ENCODE measurements at places on chromosomes 4 and X.

DNA sequence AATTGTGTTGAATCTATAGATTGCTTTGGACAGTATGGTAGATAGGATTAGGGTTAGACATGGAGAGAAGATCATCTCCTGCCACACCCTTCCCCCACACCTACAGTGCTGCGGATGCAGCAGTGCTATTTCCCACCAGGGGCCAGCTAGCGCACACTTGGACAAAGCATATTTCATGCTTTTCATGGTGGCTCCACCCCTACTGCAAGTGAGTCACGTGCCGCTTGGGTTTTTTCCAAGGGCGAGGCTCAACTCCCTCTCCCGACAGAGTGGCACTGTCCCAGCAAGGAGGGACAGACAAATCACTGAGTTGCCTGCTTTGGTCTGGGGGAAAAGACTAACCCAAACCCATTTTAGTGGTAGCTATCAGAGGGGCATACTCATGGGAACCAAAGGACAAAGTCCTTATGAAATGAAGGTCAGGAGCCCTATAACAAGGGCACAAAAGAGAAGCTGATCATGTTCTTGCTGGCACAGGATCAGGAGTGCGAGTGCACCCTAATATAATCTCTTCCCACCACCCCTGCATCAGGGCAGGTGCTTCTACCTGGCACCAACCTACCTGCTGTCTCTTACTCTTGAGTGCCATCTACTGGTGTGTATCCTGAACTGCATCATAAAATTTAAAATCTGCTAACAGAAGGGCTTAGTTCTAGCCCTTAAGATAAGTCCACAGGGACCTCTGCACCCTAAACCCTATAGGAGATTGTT, 55.1 kb upstream of the PGAM4 start:
- DNase-seq, result no peak

DNA sequence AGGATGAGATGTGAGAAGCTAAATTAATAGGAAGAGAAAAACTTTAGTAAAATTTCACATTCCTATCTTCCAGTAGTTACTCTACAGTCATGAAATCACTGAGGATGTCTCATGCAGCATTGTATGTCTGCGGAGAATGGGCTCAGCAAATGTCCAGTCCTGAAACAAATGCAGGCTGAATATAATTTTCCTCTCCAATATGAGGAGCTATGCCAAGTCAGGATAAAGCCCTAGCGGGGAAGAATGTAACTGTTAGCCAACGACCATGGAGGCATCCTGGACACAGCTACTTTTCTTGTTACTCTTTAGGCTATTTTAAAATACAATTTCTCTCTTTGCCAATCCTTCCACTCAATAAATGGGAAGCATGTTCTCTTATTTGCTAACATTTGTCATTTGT, 127.7 kb downstream of the PRKX start:
- DNase-seq, result no peak

DNA sequence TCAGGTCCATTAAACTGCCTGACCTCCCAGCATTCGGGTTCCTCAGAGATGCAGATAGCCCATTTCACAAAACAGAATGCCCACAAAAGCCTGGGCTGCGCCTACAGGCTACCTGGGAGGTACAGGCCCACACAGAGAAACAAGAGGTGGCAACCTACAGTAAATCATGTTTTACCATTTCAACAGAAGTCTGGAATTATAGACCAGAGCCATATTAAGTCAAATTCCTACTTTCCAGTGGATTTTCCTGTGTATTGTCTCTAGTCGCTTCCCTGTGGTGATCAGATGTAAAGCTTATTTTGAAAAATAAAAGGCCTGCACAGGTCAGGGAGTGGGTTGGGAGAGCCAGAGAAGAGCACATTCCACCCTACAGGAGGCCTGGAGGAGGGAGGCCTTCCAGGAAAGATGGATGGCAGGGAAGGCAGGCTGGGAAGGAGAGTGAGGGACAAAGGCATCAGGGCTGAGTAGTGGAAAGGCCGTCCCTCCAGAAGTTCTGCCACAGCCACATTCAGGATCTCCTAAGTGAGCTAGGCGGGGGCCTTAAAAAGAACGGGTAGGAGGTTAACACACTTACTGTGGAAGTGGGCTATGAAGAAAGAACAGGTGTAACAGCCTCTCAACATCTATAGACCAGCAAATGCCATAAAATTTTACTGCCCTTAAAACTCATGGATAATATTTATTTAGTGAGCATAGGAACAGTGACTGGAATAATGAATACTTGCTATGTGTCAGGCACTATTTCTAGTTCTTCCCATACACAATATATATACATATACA, 19.0 kb upstream of the USO1 start:
- no peak for DNase-seq

GRCh38 chr4:87985097-87985886, 9.8 kb downstream of the SPP1 start:
- peak; percentile 21 for DNase-seq

- no peak for DNase-seq
Measured at GRCh38 chr4:7384929-7385890, 49.5 kb downstream of the PSAPL1 start.

- no peak for DNase-seq
Measured at GRCh38 chr4:87838890-87839591, 6.3 kb downstream of the MEPE start.

GRCh38 chrX:151722241-151722846, 6.5 kb downstream of the FATE1 start:
- DNase-seq, result no peak

- DNase-seq, result no peak
Measured at GRCh38 chr4:77126809-77127208, 30.2 kb upstream of the CCNG2 start.

GRCh38 chr4:188971125-188971524, 831.9 kb downstream of the TRIML1 start:
- DNase-seq, result no peak

GRCh38 chr4:152609481-152609880, 70.3 kb downstream of the TMEM154 start:
- DNase-seq, result no peak

DNA sequence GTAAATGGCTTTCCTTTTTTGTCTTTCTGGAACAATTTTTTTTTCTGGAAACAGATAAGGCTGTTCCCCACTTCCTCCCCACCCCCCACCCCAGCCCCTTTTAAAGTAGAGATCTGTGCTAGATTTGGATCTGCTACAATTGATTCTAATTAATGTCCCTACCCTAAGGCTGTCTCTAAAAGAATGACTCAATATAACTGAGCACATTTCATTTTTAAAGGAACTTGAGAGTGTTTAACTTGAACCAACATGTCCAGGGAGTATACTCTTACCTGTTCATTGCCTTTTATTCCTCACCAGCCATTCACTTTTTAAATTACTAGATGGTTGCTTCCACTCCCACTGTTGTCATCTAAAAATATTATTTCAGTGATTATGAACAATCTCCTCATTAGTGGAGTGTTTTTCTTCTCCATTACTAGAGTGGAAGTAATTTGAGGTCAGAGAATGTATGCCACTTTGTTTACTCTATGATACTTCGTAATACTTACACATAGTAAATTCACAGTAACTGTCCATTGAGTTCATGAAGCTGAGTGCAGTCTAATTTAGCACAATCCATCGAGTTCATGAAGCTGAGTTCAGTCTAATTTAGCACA, 14.1 kb upstream of the CNOT6L start:
- no peak for DNase-seq

DNA sequence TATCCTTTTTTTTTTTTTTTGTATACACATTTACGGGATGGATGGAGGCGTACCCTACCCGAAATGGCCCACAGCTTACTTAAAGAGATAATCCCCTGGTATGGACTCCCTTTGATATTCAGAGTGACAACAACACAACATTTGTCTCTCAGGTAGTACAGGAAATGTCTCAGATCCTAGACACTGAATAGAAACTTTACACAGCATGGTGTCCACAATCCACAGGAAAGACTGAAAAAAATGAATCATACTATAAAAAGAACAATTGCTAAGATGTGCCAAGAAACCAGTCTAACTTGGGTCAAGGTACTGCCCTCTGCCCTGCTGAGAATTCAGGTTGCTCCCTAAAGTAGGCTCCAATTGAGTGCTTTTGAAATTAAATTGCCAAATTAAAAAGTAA, 100.8 kb upstream of the LANCL3 start:
- DNase-seq, result no peak

GRCh38 chr4:40350627-40351227, 15.6 kb downstream of the CHRNA9 start:
- no peak for DNase-seq

GRCh38 chr4:159766241-159766640, 663.4 kb downstream of the RAPGEF2 start:
- no peak for DNase-seq

GRCh38 chr4:180558427-180558826, 1684.8 kb upstream of the TENM3 start:
- DNase-seq, result no peak

DNA sequence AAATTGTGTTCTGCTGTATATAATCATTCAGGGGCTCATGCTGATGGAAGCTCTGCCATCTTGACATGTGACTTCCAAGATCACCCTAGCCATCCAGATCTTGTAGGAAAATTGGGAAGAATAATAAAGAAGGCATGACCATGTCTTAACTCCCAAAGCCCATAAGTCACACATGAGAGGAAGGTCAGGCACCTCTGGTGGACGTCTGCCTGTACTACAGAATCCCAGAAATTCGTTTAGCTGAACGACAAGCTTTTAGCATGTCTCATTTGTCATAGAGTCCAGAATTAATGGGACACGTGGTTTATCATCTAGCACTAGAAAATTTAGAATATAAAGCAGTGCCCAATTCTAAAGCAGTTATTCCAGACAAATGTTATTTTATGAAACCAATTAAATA, 212.7 kb downstream of the CENPC start:
- no peak for DNase-seq

- DNase-seq, result no peak
Measured at GRCh38 chr4:19694812-19695211, 556.9 kb upstream of the SLIT2 start.

DNA sequence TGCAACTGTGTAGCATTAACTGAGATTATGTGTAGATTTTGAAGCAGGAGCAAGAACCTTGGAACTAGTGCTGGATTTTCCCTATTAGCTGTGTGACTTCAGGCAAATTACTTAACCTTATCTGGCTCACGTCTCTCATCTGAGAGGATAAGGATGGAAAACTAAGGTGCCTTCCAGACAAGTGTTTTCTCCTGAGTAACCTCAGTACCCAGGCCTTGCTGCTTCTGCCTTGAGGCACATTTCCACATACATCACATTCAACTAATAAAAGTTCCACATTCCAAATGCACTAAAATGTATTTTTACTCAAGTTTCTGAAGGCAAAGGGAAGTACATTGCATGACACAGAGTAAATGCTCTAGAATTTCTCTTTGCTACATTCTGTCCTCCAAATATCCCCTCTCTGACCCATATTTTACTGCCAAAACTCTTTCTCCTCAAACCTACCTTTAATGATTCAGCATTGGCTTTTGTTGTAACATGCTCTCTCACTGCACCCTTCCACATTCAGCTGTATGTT, 195.4 kb upstream of the ADGRL3 start:
- DNase-seq, result no peak

- DNase-seq, result no peak
Measured at GRCh38 chr4:114879916-114880669, 233.3 kb downstream of the NDST4 start.

DNA sequence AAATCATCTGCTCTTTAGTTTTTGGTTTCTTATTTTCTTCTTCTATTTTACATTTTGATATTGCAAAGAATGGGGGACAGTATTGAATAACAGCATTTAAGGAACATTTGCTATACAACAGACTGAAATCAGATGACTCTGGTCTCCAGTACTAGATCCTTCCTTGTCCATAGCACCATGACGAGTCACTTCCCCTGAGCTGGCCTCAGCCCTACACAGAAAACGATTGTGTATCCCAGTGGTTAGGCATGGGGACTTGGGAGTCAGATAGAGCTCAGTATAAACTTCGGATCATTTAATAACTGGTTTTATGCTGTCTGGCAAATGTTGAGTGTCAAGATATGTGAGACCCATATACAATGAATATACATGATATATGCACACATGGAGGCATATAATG, 44.7 kb upstream of the BEX4 start:
- no peak for DNase-seq

DNA sequence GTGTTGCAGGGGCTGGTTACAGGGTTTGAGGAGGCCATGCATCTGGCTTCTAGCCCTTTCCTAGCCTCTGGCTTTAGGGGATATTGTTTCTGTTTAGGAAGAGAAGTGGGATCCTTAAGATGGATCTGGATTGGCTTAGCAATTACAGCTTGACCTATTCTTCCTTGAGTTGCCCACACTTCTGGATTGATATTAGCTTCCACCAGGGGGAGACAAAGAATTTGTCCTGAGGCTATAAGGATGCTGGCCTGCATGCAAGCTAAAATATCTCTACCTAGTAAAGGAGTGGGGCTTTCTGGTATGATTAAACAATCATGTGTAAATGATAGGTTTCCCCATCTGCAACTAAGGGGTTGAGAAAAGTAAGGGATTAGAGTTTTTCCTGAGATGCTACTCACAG, 117.2 kb downstream of the TEX13C start:
- no peak for DNase-seq

- no peak for DNase-seq
Measured at GRCh38 chr4:40731792-40732245, 17.9 kb upstream of the NSUN7 start.

DNA sequence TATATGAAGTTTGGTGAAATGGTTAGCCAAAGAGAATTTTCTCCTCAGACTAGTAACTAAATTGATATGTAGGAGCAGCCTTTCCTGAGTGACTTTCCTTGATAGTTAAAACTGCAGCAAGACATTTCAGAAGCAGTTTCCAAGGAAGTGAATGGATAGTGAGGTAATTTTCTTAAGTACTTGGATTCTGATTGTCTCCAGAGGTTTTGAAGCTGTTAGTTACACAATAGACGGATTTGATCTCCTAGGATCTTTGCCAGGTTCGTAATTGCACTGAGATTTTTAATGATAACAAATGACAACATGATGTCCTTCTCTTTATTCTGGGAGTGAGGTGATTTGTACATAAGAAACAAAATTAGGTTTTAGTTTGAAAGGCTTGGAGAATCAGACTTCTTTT, 29.2 kb downstream of the PRRG1 start:
- no peak for DNase-seq

- no peak for DNase-seq
Measured at GRCh38 chr4:119692001-119692400, 63.4 kb upstream of the PDE5A start.

DNA sequence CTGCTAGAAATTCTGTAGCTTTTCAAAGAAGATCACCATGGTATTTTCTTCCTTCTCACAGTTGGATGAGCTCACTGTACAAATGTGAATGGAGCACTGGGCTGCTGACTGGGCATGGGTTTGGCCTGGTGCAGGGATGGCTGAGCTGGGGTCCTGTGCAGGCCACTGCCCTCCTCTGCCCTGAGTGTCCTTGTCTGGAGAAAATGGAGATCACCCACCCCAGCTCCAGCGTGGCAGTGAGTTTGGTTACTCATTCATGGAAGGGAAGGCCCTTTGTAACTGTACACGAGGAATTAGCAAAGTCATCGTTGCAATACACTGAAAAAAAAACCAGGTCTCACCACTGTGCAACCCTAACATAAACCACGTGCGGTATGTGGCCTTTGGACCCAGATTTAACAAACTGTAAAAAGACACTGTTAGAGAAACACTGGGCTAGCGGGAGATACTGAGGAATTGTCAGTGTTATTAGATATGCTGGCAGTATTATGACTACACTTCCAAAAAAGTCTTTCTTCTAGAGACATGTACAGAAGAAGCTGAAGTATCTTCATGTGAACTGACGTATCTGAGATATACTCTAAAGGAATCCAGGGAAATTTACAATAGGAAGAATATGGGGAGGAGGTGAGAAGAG, 16.1 kb upstream of the TBC1D14 start:
- no peak for DNase-seq

GRCh38 chrX:72124540-72125201, 7.0 kb downstream of the RTL5 start:
- no peak for DNase-seq

- DNase-seq, result no peak
Measured at GRCh38 chr4:19329631-19330030, 922.1 kb upstream of the SLIT2 start.
